Esophagus squamous epithelium (tissue), 5 donors: ENCODE measurements at places on chromosomes 7 and 10.

GRCh38 chr7:34430456-34430855 is 227.6 kb upstream of the NPSR1 start:
- H3K27ac ChIP-seq: no peak overlapping the region
- no peak overlapping the region for H3K4me3 ChIP-seq
- no peak for DNase-seq
- H3K36me3 ChIP-seq: no peaks in the 10 kb centered on the region

DNA sequence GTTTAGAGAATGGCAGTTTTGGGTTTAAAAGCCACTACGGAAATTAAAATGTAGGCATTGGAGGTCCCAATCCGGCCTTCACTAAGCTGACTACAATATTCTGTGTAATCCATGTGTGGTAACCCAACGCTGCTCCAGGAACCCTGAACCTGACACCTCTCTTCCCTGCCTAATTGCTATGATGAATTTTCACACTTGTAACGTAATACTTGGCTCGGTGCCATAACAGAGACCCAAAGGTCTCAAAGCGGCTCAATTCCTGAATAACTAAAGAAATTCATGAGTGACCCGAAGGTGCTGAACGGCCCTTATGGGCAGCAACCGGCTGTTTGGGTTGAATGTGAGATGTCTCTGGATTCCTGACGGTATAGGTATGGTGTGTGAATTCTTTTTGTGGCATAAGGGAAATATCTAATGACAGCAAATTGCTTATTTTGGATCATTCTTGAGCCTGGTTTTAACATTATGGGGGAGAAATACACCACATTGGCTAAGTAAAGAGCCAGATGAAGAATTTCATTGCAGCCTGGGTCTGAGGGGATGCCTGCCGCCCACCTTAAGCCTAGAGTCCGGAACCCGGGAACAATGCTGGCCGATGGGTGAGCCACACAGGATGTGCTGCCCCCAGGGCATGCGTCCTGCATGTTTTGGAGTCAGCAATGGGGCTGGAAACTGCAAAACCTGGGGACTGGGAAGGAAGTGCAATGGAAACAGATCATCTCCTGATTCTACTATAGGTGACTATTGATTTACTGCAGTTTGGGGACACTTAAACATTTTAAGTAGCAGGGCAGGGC is 69.7 kb upstream of the FZD8 start:
- H3K36me3 ChIP-seq: no peaks in the 10 kb centered on the region
- no peak for DNase-seq
- H3K27ac ChIP-seq: no peak overlapping the region
- H3K4me1 ChIP-seq: no peaks in the 10 kb centered on the region

GRCh38 chr7:52085610-52086009 is 769.0 kb upstream of the COBL start:
- no peak overlapping the region for H3K27ac ChIP-seq
- H3K36me3 ChIP-seq: no peaks in the 10 kb centered on the region
- no peak for DNase-seq

GRCh38 chr10:118582511-118582910 is 12.9 kb downstream of the PRLHR start:
- H3K4me3 ChIP-seq: no peak overlapping the region
- H3K36me3 ChIP-seq: no peaks in the 10 kb centered on the region
- no peak for DNase-seq

- no peaks in the 10 kb centered on the region for H3K27me3 ChIP-seq
- no peak overlapping the region for H3K27ac ChIP-seq
- DNase-seq: no peak
These were observed 98.1 kb downstream of the MBL2 start for GRCh38 chr10:52674474-52674873.

GRCh38 chr10:13730956-13731355 is 144.2 kb downstream of the PRPF18 start:
- H3K4me3 ChIP-seq: no peak overlapping the region
- H3K36me3 ChIP-seq: no peaks in the 10 kb centered on the region
- H3K27me3 ChIP-seq: no peaks in the 10 kb centered on the region
- H3K27ac ChIP-seq: no peak overlapping the region
- H3K4me1 ChIP-seq: peaks cover 7% of the 10 kb centered on the region
- DNase-seq: no peak

- no peak overlapping the region for H3K4me3 ChIP-seq
- no peaks in the 10 kb centered on the region for H3K4me1 ChIP-seq
- no peak for DNase-seq
- H3K27me3 ChIP-seq: no peaks in the 10 kb centered on the region
- no peaks in the 10 kb centered on the region for H3K36me3 ChIP-seq
These were observed 906.9 kb downstream of the PCDH15 start for GRCh38 chr10:53894145-53894544.

- peaks cover 41% of the 10 kb centered on the region for H3K4me1 ChIP-seq
- no peak for DNase-seq
- H3K4me3 ChIP-seq: peak overlapping the region; percentile 89
These were observed 594 bp downstream of the ZNF503 start for GRCh38 chr10:75400771-75401568.

GRCh38 chr10:31947144-31947926 is 18.7 kb upstream of the ARHGAP12 start:
- H3K36me3 ChIP-seq: no peaks in the 10 kb centered on the region
- DNase-seq: no peak
- peaks cover 41% of the 10 kb centered on the region for H3K4me1 ChIP-seq
